ENCODE measurements at places on chromosomes 11 and 22.

GRCh38 chr11:44488165-44488965, 77.1 kb upstream of the CD82 start:
- DNase-seq, result no peak

DNA sequence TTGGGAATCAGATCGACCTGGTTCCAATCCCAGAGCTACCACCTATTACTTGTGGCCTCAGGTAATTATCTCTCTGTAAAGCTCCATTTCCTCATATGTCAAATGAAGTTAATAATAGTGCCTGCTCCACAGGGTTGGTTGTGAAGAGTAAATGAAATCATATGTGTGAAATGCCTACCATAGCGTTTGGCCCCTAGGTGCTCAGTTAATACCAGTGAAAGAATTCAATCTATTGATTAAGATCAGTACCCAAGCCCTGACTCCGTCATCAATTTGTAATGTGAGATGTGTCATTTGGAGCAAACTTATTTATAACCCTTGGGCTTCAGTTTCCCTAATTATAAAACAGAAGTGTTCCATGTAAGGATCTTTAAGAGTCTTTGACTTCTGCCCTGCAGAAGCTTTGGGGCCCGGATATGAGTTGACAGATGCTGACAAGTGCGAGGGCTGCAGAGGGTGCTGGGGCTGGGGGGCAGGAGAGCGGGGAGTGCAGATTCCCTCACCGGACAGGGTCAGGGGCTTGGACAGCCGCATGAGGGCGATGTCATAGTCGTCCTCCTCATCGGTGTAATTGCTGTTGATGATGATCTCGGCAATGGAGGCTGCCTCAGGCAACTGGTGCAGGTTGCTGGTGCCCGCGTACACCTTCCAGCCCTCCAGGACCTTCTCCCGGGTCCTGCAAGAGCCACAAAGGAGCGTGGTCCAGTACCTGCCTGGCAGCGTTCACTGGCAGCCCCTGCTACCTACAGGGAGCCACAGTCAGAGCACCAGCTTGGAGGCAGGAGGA, 20.9 kb downstream of the TMPRSS13 start:
- no peak for DNase-seq

DNA sequence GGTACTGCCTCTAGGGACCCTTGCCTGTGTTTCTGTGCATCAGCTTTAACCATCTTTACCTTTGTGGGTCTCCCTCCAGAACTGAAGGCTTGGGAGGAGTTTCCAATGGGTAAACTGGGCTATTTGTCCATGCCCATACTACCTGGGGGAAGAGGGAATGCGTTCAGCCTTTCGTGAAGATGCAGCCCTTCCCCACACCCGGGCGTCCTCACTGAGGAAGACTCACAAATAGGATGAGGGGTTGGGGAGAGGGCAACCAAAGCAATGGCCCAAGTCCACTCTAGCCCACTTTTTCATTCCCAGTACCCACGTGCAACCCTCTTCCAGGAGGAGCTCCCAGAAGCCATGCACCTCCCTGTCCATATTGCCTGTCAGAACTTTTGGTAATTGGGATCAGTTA, 61.8 kb upstream of the ADA2 start:
- DNase-seq, result no peak

DNA sequence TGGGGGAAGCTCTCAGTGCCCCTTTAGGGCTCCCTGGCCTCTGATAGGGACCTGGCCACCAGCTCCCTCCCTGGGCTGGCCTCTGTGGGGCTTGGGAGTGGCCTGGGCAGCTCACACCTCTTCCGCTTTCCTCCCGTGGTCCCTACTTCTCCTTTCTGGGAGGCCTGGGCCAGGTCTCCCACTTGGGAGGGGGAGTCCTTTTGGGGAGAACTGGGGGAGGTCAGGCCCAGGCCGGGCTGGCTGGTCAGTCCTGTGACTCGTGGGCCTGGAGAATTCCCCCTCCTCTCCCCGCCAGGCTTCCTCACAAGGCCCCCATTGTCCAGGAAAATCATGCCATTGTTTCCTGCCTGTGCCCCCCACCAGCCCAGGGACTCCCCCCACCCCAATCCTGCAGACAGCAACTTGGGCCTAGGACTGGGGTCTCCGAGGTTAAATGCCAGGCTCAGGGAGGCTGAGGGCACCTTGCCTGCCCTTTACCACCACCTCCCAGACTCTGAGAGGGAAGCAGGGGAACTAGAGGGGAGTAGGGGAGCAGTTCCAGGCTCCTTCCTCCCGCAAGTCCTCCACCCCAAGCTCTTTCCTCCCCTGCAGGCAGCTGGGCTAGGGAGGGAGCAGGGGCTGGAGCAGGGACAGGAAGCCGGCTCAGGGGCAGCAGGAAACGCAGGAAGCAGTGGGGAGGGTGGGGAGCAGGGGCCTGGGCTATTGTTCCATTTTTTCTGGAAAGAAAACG, 2.8 kb downstream of the MAP3K11 start:
- no peak for DNase-seq

DNA sequence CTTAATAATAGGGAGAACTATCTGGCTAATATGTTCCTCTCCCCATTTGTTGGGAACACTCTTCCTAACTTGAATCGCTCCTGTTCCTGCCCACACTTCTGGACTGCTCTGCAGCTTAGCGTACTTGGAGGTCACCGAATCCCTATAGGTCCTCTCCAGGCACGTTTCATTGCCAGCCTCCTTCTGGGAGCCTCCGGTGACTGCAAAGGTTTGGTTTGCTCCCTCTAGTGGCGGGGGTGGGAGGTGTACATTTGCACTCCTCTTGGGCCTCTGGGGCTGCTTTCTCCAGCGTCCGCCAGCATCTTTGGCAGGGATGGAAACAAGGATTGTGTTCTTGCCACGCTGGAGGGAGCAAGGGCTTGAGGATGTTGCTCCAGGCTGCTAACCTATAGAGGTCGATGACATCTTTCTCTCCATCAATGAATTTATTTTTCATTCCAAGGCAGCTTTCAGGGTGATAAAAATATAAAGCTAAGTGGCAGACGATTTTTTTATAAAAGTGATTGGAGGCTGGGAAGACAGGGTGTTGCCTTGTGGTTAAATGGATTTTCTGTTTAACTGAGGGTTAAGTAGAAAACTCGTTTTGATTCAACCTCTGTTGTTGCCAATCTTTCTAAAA, 48.7 kb downstream of the TSPAN18 start:
- peak; percentile 37 for DNase-seq

- DNase-seq, result no peak
Observed at GRCh38 chr11:36333897-36334296, 37.8 kb downstream of the PRR5L start.

DNA sequence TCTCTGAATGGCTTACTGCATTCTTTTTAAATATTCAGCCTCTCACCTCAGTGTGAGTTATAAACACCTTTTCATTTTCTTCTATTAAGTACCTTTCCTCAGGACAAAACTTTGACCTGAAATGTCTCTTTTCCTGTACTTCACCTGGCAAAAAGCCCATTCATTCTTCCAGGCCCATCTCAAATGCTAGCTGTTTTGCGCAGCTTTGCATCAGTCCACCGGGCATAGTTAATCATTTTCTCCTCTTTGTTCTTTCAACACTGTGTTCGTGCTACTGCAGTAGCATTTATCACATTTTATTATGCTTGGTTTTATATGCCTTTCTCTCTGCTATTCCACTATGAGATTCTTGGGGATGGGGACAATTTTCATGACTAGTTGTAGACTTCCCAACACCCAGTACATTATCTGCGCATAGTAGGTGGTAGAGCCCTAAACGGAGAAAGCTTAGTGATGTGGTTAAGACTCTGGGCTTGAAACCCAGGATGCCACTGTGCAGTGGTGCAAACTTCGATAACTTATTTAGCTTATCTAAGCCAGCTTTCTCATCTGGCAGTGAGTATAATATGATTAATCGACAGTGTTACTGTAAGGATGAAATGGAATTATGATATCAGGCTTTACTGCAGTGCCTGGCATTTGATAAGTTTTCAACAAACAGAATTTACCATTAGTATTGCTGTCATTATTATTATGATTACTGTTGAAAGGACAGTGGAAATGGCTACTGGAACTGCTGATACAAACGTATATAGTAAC, 695.7 kb downstream of the NELL1 start:
- no peak for DNase-seq

DNA sequence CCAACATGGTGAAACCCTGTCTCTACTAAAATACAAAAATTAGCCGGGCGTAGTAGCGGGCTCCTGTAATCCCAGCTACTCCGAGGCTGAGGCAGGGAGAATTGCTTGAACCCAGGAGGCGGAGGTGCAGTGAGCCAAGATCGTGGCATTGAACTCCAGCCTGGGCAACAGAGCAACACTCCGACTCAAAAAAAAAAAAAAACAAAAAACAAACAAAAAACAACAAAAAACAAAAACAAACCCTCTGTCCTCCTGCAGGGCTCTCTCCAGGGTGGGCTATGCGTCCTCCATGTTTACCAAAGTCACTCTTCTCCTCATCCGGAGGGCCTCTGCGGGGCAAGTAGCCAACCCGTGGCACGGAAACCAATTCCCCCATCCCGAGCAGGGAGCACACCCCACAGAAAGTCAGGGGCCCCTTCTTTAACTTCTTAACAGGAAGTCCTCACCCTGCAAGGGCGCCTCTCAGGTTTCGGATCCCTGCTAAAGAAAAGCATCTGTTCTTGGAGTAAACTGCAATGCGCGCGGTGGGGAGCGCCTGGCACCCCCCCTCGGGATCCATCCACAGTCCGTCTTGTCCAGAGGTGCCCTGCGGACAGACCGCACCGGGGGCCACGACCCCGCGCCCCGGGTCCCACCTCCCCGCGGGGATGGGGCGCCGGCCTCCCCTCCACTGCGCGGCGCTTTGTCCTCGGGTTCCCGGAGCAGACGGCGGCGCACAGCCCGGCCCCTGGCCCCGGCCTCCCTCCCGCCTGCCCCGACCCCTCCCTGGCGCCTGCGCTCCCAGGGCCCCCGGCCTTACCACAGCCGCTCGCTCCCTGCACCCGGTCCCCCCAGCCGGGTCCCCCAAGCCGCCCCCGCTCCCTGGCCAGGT, 712 bp downstream of the CERK start:
- no peak for DNase-seq

DNA sequence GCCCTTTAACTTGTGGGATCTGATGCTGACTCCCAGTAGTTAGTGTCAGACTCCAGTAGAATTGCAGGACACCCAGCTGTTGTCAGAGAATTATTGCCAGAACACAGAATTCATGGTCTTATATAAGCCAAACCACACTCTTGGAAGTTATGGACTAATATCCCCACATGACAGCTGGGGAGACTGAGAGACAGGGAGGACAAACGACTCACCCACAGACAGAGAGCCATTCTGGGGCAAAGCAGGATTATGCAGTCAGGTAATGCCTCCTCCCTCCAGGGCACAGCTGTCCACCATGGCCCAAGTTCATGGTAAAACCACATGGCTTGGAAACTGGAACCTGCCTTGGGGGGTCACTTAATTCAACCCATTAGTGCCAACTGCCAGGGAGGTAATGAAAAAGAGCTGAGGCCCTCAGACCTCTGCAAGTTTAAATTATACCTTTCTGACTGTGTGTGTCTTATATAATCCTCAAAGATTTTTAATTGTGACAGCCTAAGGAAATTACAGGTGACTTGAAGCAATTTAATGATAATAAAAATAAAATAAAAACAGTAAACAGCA, 299.5 kb downstream of the BUD13 start:
- no peak for DNase-seq

DNA sequence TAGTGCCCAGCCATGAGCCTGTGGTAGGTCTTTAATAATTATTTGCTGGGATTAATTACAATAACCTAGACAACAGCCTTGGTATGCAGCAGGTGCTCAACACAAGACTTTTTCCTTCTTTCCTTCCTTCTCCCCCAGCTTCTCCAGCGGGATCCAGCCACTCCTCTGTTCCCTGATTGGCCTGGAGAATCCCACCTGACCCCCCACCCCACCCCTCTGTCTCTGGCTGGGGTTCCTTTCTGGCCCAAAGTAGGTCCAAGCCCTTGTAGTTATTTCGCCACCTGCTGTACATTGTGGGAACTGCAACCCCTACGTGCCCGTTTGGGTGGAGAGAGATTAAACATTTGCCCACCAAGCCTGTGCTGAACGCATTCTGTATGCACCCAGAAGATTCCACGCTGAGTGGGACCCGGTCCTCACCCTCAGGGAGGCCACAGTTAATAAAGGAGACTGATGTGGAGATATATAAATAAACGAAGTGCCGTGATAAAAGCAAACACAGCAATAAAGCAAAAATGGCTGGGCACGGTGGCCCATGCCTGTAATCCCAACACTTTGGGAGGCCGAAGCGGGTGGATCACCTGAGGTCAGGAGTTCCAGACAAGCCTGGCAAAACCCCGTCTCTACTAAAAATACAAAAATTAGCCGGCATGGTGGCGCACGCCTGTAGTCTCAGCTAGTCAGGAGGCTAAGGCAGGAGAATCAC, 32.1 kb upstream of the DGKZ start:
- peak; percentile 68 for DNase-seq

DNA sequence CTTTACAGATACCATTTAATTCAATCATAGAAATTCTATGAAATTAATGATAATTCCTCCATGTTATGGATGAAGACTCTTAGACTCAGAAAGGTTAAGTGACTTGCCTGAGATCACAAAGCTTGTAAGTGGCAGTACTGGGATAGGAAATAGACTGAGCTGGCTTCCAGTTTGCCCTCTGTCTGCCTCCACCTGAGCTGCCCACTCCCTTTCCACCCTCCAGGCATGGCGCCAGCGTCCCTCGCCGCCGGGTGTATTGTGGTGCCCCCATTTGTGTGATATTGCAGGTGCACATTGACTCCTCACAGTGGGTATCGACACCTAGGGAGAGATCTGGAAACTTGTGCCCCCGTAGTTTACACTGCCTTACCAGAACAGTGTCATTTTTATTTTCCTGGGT, 9.4 kb upstream of the RPS3 start:
- DNase-seq, result no peak

DNA sequence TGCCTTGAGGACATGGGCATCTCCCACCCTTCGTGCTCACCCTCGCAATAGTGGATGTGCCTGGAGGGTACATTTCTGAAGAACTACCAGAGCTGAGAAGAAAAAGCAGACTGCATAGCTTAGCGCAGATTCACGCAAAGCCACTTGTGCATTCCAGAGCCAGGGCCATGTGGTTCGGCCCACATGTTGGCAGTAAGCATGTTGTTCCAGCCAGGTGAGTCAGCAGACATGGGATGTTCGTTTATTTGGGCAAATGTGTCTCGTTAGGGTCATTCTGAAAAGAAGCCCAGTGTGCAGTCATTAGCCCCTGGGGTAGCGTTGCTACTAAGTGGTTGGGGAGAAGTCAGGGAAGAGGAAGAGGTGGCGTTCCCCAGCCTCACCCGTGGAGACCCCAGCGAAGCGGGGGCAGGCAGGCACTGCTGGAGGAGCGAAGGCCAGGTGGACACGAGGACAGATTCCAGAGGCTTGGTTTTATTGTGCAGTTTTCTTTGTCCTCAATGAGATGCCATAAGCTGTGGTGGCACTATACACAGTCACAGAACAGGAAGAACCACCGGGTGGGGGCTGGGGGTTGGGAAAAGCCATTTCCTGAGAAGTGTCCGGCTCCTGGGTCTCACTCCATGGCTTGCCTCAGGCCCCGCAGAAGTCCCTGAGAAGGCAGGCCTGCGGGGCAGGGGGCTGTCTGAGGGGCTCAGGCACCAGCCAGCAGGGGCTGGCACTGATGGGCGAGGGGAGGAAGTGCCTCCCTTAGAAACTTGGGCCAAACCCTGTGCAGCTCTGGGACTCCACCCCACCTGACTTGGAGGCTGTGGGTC, 5.0 kb downstream of the THY1 start:
- no peak for DNase-seq
